ENCODE measurements at places on chromosomes 5 and 9. TPM values are rescaled to one million over a fixed set of nuclear protein-coding genes. Genes with fewer than 3 reads are reported as not detected.

DNA sequence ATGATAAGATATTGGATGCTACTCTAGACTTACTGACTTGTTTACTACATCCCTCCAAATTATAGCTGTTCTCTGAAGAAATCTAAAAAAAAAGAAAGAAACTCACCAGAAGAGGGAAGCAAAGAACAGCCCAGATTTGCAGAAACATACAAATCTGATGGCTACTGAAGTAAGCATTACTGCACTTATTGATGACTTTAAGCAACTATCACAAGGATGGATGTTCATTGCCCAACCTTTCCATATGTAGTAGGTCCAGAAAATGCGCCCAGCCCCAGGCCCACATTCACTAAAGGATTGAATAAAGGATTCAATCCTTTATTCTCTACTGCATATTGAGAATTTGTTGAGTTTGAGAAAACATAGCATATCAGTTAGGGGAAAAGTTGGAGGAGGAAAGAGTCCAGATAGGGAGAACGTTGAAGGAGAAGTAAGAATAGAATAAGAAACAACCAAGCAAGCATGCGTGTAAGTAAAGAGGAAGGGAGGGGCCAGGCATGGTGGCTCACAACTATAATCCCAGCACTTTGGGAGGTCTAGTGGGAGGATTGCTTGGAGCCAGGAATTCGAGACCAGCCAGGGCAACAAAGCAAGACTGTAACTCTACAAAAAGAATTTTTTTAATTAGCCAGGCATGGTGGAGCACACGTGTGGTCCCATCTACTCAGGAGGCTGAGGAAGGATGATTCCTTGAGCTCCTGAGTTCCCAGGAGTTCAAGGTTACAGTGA, 33.8 kb upstream of the DTWD2 start:
- no peak for DNase-seq

Gene HMGXB3
- total RNA-seq = 14.7 TPM

GRCh38 chr5:6849316-6850105, 136.3 kb downstream of the TENT4A start:
- DNase-seq = no peak

DNA sequence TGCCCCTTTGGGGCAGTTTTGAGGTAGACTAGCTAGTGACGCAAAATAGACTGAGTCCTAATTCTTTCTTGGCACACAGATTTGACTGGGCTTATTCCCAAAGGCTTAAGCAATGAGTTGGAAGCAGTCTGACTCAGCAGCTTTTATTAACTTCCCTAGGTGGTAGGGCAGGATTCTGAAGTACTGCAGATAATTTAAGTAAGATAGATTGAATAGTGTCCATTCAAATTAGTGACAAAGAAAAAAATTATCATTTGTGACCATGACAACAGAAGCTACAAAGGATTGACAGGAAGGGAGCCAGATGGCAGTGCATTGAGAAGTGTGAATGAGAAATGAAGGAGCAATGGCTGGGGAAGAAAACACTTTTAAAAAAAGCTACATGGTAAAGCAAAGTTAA, 649.4 kb downstream of the CDH9 start:
- no peak for DNase-seq

DNA sequence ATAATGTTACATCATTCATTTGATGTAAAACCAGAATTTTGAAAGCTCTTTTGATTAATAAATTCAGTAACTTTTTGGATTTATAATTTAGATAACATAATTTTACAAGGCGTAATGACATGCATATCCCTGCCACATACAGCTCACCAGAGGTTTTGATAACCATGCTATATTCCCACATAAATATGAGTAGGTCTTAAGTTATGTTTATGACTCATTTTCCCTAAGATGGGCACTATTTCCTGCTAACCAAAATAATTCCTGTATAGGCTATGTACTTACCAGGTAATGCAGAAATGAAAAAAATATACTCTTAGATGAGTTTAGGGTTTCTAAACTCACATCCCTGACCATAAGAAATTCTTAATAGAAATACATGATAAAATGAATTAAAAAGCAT, 93.9 kb upstream of the EDIL3 start:
- no peak for DNase-seq

Gene DIPK1B
- 21.4 TPM for total RNA-seq

Gene SAP30L
- total RNA-seq = 31.3 TPM

GRCh38 chr5:145056800-145057199, 778.3 kb downstream of the PRELID2 start:
- DNase-seq = no peak

- DNase-seq = no peak
Observed at GRCh38 chr9:88898039-88898720, 93.1 kb upstream of the S1PR3 start.

Gene STK32A
- 0.80 TPM for total RNA-seq

DNA sequence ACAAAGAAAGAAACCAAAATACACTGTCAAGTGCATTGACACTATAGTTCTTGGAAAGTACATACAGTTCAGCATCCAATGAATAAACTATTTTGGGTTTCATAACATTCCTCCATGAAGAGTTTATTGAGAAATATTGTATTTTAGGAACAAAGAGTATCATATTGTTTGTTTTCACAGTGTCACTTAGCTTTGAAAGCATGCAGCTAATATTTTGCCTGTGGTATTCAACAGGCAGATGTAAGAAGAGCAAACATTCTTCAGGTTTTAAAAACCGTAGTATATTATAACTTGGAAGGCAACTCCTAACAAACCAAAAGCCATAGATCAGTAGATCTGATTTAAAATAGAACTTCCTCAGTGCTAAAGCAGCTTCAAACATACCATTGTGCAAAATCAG, 4.5 kb downstream of the PRELID2 start:
- no peak for DNase-seq

- no peak for DNase-seq
Observed at GRCh38 chr5:178306430-178307225, 74.0 kb upstream of the PHYKPL start.

- DNase-seq = peak; percentile 77
Observed at GRCh38 chr5:133111299-133111698, 59.5 kb downstream of the HSPA4 start.

Gene ADCY2
- total RNA-seq = 0.30 TPM

DNA sequence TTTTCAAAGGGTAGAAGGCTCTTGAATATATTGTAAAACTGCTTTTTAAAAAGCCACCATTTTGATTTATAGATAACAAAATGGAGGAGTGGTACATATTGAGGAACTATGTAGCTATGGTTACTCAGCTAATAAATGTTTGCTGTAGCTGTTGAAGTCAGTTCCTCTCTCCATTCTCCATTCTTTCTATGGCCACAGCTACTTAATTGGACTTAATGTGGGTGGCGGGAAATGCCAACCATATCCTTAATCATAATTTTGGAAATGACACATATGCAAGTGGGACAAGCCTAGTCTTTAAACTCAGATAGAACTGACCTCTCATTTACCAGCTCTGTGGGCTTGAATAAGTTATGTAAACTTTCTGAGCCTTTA, 10.6 kb downstream of the CDKN2A start:
- no peak for DNase-seq

DNA sequence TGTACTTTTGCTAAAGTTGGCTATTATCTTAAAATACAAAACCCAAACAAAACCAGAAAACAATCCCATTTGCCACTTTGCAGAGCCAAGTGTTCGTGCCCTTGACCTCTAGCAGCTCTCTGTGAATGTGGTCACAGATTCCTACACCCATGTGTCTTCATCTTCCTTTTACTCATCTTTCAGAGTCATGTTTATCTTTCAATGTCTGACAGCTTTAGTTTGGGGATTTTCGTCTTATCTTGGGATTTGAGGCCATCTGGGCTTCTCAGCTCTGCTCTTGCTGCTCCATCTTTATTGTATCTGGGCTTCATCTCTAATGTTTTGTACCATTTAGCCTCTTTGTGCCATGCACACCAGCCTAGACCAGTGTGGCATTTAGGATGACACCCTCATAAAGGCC, 81.0 kb downstream of the DAPK1 start:
- no peak for DNase-seq

All from left ventricle myocardium inferior (tissue), 1 donor.